NCI-H1105 (cell line): ENCODE measurements at places on chromosomes 12 and 14.

DNA sequence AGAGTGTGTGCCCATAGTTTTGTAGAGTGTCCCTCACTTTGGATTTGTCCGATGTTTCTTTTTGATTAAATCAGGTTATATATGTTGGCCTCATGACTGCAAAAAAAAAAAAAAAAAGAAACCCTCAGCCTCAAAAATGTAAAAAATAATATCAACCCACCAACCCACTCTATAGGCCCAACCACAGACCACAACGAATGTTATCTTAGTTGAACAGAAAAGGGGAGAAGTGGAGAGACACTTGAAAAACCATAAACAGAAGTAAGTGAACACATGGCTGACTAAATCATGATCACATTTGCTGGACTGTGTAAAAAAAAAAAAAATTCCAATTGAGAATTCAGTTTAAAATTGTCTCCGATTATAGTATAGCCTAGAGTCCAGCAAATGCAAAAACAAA is 45.5 kb upstream of the ST8SIA1 start:
- DNase-seq: no peak

- no peak for DNase-seq
Measured at GRCh38 chr14:61472801-61473376, 151.5 kb downstream of the PRKCH start.

GRCh38 chr14:72986857-72987256 is 40.0 kb downstream of the ZFYVE1 start:
- DNase-seq: no peak

DNA sequence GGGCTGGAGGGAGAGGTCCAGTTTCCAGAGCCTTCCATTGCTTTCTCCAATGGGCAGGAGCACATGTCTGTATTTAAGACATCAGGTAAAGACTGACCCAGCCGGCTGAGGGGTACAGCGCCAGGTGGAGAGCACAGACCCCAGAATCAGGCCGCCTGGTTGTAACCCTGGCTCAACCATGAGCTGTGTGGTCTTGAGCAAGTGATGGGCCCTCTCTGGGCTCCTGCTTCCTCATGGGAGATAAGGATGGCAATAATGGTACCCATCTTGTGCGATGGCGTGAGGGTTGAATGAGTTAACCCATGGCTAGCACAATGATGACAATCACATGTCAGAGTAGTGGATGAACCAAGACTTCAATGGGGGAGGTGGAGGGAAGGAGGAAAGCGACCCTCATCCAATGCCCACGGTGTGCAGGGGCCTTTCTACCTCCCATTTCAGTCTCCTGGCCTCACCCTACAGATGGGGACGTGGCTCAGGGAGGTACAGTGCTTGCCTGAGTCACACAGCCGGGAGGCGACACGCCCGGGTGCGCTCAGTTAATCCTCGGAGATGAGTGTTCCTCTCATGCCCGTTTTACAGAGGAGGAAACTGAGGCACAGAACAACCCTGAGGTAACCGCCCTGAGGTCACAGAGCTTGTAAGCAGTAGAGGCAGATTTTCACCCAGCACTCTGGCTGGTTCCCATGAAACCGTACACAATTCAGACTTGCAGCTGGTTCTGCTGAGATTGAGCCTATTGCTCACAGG is 163.9 kb downstream of the RBM19 start:
- DNase-seq: no peak

DNA sequence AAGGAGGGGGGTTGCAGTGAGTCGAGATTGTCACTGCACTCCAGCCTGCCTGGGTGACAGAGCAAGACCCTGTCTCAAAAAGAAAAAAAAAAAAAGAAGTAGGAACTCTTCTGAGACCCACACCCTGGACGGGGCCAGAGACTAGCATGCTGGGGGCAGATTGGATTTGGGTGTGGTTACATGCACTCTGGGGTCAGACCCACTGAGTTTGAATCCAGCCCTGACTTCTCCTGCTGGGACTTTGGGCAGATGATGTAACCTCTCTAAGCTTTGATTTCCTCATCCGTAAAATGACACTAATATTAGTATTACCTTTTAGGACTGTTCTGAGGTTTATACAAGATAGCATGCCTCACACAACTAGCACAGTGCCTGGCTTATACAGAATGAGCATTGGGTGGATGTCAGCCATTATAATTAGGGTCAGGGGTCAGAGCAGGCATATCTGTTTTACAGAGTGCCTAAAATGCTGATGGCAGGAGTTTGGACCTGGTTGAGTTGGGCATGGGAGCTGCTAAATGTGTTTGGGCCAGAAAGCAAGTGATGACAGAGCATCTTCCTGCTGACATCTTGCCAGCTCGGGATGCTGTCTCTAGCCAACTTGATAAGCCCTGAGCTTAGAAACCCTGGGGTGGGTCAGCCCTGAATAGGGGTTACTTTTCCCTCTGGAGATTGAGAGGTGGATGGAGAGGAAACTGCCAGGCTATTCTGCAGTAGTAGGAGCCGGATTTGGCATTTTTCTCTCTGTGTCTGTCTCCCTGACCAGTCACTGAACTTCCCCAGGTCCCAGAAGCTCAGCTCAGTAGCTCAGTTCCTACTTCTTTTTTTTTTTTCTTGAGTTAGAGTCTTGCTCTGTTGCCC is 15.5 kb downstream of the TPCN1 start:
- DNase-seq: no peak

DNA sequence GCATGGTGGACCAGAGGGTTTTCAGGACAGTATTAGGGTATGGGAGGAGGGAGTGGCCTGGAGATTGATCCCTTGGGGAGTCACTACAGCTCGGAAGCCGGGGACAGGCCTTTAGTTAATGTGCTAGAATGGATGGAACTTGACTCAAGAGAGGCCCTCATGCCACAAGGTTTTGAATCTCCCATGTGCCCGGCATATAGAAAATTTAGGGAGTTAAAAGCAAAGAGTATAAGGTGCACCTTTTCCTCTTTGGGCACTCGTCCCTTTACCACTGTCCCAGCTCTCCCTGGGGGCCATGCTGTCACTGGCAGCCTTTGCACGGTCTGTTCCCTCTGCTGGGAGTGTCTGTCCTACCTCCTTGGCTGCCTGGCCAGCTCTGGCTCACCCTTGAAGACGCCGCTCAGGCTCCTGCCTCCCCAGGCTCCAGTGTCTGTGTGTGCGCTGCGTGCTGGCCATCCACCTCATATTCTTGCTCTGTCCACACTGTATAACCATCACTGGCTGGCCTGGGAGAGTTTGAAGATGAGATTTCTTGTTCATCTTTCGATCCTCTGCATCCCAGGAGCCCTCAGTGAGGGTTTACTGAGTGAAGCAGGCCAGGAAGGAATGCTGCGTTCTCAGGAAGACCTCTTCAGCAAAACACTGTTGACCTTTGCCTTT is 161.3 kb downstream of the ZFP36L1 start:
- no peak for DNase-seq
